ENCODE measurements at places on chromosomes 1 and 21.

GRCh38 chr21:38388203-38388602, 110.1 kb downstream of the ERG start:
- no peak for DNase-seq

- DNase-seq = no peak
These were observed 15.3 kb downstream of the CD55 start for GRCh38 chr1:207336559-207337467.

GRCh38 chr1:32636914-32637645, 13.3 kb downstream of the ZBTB8OS start:
- no peak for DNase-seq

DNA sequence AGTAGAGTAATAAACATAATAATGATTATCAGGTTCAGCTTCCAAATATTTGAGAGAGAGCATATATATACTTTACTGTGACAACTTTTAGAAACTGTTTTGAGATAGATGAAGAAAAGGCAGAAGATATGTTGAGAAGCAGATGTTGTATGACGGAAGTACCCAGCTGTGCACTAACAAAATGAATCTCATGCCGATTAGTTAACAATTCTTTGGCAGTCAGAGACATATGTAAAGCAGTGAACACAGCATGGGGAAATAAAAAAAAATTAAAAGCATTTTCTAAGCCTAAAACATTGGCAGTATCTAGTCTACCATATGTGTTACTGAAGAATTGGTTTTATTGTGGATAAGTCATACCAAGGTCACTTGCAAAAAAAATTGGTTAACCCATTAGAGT, 51.8 kb downstream of the MAGI3 start:
- no peak for DNase-seq

- DNase-seq = no peak
These were observed 688.8 kb downstream of the PLA2G4A start for GRCh38 chr1:187517546-187517945.

GRCh38 chr1:98662356-98662670, 792 bp downstream of the SNX7 start:
- DNase-seq = no peak

DNA sequence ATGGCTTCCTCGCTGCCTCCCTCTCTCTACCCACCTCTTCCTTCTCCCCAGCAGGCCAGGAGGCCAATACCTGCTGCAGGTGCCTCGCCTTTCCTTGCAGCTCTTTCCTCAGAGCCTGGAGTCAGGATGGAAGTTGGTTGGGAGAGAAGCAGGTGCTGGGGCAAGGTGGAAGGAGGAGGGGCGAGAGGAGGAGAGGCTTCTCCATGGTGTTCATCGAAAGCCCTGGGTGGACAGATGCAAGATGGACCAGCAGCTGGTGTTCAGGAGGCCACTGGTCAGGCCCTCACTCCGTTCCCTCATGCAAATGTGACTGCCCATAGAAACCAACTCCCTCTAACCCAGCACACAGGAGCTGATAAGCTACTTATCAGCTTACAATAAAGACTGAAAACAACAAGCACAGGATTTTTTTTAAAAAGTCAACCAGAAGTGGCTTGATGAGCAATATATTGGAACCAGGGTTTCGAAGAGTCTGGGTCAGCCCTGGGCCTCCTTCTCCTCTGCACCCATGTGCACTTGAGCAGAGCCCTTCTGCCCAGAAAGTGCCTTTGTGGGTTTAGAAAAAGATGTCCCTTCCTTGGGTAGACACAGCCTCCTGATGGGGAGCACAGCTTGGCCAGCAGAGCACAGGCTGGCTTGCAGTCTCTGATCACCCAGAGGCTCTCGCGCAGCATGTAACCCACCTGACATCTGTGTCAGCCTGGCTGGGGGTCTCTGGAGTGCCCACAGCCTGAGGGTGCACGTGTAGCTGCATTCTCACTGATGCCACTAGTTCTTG, 16.6 kb upstream of the GSTM4 start:
- DNase-seq = no peak

GRCh38 chr1:224859651-224860050, 69.8 kb upstream of the DNAH14 start:
- no peak for DNase-seq

GRCh38 chr1:63906047-63906704, 132.4 kb downstream of the ROR1 start:
- no peak for DNase-seq

- DNase-seq = no peak
These were observed 17.5 kb downstream of the RSPH1 start for GRCh38 chr21:42478504-42478903.

GRCh38 chr1:203520315-203520714, 26.4 kb downstream of the OPTC start:
- no peak for DNase-seq

DNA sequence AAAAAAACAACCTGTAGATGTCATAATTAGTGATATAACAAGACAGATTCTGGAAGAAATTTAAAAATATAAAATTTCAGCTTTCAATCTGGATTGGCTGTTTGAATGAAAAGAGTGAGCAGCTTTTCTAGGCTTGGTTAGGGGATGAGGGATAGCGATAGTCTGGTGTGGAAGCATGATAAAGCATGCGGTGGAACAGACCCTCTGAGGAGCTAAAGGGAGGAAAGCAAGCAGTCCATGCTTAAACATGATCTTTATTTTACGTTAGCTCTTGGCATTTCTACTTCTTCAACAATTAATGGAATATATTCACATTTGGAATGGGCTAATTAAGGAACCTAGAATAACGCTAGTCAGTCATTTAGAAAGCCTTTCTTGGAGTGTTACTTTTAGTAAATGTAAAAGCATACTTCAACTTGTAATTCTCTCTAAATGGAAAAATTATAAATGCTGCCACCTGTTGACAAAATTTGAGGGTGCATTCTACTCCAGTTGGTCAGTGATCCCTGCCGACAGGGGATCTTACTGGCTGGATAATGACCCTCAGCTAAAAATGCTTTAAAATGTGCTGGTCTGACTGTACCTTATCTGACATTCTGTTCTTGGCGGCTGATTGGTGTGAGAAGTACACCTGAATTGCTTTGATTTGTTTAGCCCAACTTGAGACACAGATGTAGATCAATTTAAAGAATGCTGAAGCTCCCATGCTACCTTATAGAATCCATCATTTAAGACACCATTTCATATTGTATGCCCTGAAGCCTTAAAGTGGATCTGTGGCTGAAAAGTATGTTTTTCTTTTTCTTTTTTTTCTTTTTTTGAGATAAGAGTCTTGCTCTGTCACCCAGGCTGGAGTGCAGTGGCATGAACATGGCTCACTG, 61.2 kb downstream of the AK4 start:
- DNase-seq = no peak

- DNase-seq = peak; percentile 59
These were observed 4.6 kb downstream of the IFFO2 start for GRCh38 chr1:18951818-18952391.

- no peak for DNase-seq
These were observed 22.3 kb downstream of the WLS start for GRCh38 chr1:68210027-68210426.

DNA sequence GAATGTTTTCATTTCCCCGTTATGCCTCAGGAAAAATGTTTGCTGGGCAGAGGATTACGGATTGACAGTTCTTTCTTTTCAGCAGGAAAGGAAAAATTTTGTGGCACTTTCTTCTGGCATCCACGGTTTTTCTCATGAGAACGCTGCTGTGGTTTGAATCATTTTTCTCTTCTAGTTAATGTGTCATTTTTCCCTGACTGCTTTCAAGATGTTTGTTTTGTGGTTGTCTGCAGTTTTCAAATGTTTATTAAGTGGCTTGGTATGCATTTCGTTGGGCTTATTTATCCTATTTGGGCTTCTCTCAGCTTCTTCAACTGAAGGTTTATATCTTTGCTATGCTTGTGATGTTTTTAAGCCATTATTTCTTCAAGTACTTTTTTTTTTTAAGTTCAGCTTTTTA, 359.0 kb downstream of the RGS7 start:
- DNase-seq = no peak

GRCh38 chr21:36825658-36826057, 126.7 kb downstream of the SIM2 start:
- no peak for DNase-seq

GRCh38 chr1:70077066-70077465, 128.3 kb downstream of the LRRC40 start:
- no peak for DNase-seq

DNA sequence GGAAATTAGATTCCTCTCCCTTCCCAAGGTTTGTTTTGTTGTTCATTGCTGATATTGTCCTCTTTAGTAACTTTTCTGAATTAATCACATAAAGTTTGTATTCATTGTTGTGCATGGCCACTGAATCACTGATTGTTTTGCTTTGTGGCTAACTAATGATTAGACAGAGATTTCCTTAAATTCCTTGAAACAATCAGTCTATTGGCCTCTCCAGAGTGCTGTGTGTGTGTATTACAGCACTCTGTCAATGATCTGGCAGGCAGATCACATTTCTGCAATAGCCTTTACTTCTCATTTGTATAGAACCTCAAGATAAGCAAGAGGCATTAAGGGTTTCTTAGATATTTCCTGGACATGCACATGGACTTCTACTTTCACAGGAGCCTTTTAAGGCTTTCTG, 78.6 kb downstream of the DUSP10 start:
- no peak for DNase-seq

DNA sequence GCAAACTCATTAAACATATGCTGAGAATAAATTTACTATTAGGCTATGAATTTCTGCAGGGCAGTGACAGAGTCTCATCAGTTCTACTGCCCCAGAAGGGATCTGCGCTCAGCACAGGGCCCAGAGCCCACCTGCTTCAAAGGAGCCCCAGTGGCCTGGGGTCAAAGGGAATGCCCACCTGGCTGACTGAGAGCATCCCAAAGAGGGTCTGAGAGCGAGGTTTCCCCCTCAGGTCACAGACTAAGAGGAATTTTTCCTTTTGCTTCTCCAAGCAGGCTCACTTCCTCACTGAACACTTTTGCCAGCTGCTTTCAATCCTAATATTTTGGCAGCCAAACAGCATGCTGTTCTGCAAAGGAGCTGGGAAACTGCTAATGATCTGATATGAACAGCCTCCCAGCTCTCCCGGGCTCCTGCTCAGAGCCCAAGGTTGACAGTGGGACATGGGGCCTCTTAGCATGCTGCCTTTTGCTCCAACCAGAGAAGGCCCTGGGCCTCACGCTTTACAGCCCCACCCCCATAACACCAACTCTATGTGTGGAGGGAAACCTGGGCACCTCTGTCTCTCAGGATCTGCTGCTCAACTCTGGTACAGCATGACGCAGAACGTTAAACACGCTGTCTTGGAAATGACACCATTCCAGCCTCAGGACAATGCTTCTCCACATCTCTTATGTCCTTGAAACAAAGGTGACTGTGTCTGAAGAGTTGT, 70.7 kb upstream of the SYT6 start:
- no peak for DNase-seq

DNA sequence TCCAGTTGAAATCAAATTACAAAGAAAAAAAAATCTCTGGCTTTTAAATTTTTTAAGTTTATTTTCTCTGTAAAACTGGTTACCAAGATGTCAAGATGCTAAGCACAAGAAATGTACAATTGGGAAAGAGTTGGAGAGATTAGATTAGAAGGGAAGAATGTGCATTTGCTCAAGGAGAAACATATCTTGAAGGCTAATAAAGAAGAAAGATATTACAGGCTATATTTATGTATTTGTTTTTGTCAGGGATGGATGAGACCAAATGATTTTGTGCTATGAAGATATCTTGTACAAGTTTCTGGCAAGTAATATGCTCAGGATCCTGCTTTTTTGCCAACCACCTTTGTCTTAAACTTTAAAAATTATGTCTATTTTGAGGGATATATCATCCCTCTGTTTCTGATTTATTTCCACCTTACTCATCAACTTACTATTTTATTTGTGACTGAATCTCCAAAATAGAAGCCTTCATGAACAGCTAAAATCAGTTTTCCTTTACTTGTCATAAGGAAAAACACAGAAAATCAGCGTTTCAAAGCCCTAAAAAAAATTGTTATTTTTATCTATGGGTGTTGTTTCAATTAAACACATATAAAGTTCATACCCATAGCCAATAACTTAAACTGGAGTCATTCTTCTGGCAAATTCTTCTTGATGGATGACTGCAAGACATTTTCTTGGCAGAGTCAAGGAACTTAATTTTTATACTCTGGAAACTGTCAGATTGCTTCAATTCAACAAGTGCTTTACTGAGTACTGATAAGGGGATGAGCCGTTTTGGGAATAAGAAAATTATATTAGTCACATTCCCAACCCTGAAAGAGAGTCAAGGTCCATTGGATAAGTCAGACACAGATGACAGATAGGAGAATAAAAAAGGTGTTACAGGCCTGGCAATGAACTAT, 141.8 kb downstream of the CTH start:
- no peak for DNase-seq

GRCh38 chr1:25106352-25106751, 126.0 kb downstream of the SYF2 start:
- DNase-seq = no peak

- no peak for DNase-seq
These were observed 1.5 kb upstream of the CCDC27 start for GRCh38 chr1:3750741-3751140.

DNA sequence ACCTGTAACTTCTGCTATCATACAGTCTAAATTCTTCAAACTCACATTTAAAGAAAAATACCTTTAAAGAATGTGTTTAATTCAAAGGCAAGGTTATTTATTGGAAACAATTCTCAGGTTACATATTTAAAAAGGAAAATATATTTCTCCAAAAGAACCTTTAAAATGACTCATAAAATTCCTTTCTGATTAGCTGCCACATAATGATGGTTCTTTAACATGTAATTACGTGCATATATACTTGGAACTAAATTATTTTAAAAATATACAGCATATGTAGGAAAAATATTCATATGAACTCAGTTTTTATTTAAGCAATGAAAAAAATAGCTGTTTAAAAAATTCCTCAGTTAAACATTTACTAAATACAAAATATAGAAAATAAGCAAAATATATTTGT, 173.6 kb downstream of the COP1 start:
- no peak for DNase-seq

DNA sequence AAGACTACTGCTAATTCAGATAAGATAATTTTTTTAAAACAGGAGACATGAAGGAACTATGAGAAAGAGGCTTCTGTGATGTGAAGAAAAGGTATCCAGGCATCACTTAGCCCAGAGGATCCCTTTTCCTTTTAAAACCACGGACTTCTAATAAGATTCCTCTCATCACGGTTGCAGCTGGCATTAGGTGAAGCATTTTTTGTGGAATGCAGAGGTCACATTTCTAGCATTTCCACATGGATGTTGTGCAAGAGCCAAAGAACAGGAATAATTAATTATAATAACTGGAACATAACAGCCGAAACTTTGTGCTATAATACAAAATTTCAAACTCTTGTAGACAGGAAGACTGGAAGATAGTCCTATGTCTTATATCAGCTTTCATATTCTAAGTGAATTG, 27.6 kb downstream of the CYP2J2 start:
- DNase-seq = no peak
